ENCODE measurements at places on chromosomes 7 and 10.

- no peak for DNase-seq
Observed at GRCh38 chr10:95941115-95941514, 33.3 kb downstream of the CC2D2B start.

DNA sequence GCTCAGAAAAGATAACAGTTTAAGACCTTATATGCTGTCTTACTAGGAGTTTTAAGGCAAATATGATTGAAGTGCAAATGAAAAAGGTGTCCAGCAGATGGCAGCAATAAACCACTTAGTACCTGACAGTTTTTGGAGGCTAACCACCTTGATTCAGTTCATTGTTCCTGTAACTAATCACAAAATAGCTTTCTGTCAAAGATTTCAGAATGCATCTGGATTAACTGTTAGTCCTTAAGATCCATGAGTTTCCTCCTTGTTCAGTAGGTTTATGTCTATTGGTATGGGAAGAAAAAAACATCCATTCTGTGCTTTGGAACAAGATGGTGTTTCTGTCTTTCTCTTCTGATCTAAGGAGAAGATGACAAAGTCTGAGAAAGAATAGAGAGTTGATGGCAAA is 46.6 kb downstream of the CCSER2 start:
- no peak for DNase-seq

- no peak for DNase-seq
Observed at GRCh38 chr7:50406935-50407334, 43.2 kb downstream of the FIGNL1 start.

DNA sequence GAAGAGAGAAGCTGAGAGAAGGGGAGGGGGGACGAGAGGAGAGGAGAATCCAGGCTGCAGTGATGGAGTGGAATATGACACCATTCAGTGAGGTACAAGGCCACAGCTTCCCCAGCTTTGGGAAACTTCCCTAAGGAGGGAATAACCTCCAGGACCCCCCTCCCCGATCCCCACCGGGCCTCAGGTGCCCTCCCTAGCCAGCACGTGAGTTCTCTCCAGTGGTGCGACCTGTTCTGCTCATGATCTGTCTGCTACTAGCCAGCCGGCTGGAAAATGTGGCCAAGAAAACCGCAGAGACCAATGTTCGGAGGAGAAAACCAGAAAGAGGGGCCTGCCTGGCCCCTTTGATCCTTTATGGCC is 39.9 kb upstream of the AGK start:
- DNase-seq = no peak

Data from thoracic aorta (tissue), 2 donors.